ENCODE measurements at places on chromosomes 3 and 15. TPM values are rescaled to one million over a fixed set of nuclear protein-coding genes. Genes with fewer than 3 reads are reported as not detected.

TRH gene
- total RNA-seq, result not detected

DNA sequence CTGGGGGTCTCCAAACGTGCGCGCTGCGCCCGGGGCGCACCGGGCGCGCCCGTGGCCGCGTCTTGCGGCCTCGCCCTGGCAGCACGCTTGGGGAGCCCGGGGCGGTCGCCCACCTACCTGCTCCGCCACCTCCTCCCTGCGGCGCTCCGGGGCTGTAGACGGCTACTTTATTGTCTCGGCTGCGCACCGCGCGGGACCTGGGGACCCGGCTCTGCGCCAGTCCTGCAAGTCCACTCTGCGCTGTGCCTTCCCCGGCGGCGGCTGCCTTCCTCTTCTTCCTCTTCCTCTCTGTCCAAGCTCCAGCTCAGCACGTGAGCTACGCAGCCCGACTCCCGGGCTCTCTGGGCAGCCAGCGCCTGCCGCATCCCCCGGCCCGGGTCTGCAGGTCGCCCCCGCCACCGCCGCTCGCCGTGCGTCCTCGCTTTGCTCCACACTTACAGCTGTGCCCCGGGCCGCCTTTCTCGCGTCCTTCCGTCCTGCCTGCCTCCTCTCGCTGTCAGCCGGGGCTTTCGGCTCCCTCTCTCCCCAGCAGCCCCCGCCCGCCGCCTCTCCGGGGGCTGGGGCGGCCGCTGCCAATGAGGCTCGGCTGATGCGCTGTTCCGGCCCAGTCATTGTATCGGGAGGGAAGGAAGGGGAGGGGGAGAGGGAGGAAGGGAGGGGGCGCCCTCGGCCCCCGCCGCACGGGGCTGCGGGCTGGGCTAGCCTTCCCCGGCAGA, 156.4 kb upstream of the FRMD4B start:
- no peak overlapping the region for H3K27ac ChIP-seq
- H3K36me3 ChIP-seq, result no peaks in the 10 kb centered on the region
- peaks cover 5% of the 10 kb centered on the region for H3K4me1 ChIP-seq
- H3K27me3 ChIP-seq, result peaks cover 28% of the 10 kb centered on the region
- DNase-seq, result no peak

DNA sequence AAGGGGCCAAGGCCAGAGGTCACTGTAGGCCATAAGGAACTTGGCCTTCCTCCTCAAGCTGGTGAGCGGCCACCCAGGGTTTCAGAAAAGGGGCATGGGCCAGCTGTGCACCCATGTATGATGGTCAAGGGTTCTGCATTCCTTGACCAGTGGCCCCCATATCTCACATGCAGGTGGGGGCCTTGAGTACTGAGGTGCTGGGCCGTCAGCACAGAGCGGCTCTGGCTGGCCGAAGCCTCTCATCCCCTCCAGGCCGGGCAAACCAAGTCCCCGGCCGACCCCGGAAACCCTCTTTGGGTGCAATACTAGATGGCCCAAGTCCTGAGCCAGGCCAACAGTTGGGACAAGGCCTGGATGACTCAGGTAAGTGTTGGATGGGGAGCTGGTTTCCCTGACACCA, 9.5 kb downstream of the ALG3 start:
- no peak overlapping the region for H3K27ac ChIP-seq
- no peak overlapping the region for H3K4me3 ChIP-seq
- peaks cover 15% of the 10 kb centered on the region for H3K36me3 ChIP-seq
- no peak for DNase-seq

GOLGA6L10 gene
- 0.71 TPM for total RNA-seq

DNA sequence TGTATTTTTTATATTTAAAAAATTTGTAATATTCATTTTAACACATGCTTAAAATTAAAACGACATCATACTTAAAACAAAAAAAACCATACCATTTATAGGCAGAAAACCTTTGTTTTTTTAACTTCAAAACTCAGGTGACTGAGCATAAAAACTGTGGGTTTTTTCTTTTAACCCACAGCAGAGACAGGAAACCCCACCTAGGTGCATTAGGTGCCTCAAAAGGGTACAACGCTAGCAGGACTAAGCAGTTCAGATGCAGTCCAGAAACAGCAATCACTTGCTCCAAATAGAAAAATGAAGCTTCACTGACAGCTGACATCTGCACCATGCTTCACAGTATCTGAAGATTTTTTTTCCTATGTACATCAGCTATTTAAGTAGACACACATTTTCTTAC, 52.3 kb downstream of the GLB1 start:
- no peak for DNase-seq
- H3K4me3 ChIP-seq, result no peak overlapping the region
- peaks cover 67% of the 10 kb centered on the region for H3K36me3 ChIP-seq
- H3K27me3 ChIP-seq, result no peaks in the 10 kb centered on the region
- no peak overlapping the region for H3K27ac ChIP-seq

P2RY13 gene
- total RNA-seq, result not detected

FAM174B gene
- 3.7 TPM for total RNA-seq

DNA sequence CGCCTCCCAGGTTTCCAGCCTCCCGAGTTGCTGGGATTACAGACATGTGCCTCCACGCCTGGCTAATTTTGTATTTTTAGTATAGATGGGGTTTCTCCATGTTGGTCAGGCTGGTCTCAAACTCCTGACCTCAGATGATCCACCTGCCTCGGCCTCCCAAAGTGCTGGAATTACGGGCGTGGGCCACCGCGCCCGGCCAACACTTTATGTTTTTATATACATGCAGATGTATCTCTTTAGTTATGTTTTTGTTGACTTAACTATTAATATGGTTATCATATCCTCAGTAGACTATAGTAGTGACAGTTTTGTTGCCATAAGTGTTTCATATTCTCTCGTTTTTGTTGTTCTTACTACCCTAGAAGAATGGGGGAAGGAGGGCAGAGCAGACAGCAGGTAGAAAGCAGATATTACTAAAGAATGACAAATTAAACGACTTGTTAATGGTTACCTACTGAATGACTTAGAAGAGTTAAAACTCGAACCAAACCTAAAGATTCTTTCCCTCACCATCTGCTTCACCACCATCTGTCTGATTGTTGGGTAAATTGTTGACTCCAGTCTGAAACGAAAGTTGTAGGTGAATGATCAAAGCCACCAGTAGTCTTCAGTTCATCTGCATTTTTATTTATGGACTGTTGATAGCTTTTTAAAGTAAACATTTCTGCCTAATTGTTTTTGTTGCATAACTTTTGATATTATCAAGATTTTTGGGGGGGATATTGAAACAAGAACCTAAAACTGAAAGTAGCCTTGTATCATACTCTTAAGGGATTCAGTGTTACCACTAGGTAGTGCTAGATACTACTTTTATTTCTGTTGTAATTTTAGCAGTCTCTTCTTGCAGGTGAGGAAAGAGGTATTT, 89.3 kb downstream of the RASA2 start:
- peaks cover 8% of the 10 kb centered on the region for H3K4me1 ChIP-seq
- peaks cover 54% of the 10 kb centered on the region for H3K36me3 ChIP-seq
- no peaks in the 10 kb centered on the region for H3K27me3 ChIP-seq
- H3K27ac ChIP-seq, result peak overlapping the region; percentile 66
- H3K4me3 ChIP-seq, result no peak overlapping the region

RAB6B gene
- 7.6 TPM for total RNA-seq

GRCh38 chr3:179036626-179037300, 34.8 kb downstream of the ZMAT3 start:
- peaks cover 22% of the 10 kb centered on the region for H3K36me3 ChIP-seq
- H3K4me1 ChIP-seq, result peaks cover 2% of the 10 kb centered on the region
- no peaks in the 10 kb centered on the region for H3K27me3 ChIP-seq
- no peak for DNase-seq

SPATA12 gene
- not detected for total RNA-seq

- no peak overlapping the region for H3K4me3 ChIP-seq
- no peaks in the 10 kb centered on the region for H3K4me1 ChIP-seq
Measured at GRCh38 chr3:191435981-191436380, 25.0 kb upstream of the PYDC2 start.

DNA sequence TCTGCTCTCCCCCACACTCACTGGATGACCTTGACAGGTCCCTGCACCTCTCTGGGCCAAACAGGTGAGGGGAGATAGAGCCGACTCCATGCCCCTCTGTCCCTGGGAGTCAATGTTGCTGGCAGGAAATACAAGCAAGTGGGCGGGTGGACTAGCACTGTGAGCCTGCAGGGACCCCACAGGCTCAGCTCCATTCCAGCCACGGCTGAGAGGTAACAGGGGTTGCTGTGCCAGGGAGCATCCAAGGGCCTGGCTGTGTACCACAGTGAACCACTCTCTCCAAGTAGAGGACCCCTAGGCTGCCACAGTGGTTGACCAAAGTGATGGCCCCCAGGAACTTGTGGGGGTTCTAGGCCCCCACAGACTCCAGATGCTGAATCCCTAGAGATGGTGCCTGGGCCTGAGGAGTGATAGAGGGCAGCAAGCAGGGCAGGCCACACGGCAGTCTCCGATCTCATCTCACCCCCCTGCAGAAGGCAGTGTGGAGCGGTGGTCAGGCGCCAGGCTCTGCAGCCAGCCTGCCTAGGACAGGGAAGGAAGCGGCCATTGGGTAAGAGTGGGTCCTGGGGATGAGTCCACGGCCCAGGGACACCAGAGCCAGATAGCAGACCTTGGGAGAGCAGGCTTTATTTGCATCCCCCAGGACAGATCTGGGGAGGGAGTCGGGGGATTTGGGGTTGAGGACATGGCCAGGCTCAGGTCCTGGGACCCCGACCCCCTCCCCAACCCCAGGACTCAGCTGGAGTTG, 3.2 kb downstream of the TNNC1 start:
- H3K4me1 ChIP-seq, result peaks cover 16% of the 10 kb centered on the region
- no peak for DNase-seq
- no peaks in the 10 kb centered on the region for H3K36me3 ChIP-seq
- no peak overlapping the region for H3K4me3 ChIP-seq
- H3K27ac ChIP-seq, result no peak overlapping the region
- no peaks in the 10 kb centered on the region for H3K27me3 ChIP-seq

GNAT1 gene
- not detected for total RNA-seq

PLCB2 gene
- total RNA-seq, result 96.3 TPM

- H3K27ac ChIP-seq, result no peak overlapping the region
- H3K4me3 ChIP-seq, result no peak overlapping the region
- no peak for DNase-seq
- H3K4me1 ChIP-seq, result no peaks in the 10 kb centered on the region
- H3K36me3 ChIP-seq, result no peaks in the 10 kb centered on the region
Measured at GRCh38 chr3:146921693-146922092, 316.5 kb upstream of the PLSCR5 start.

DNA sequence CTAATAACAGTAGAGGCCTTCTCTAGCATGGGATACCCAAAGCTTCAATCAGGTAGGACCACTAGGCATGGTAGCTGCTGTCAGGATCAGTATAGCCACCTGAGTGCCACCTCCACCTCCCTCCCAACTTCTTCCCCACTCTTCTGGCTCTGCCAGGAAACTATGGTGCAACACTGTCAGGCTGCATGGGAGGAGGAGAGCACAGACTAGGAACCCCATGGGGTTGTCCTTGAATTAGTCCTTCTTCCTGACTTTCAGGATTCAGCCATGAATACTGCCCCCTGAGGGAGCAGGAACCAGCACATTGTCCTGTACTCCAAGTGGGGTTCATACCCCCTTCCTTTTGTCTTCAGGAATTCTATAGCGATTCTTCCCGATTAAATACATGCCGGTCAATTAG, 340.8 kb upstream of the ONECUT1 start:
- H3K27ac ChIP-seq, result no peak overlapping the region
- H3K27me3 ChIP-seq, result no peaks in the 10 kb centered on the region
- no peak for DNase-seq
- no peak overlapping the region for H3K4me3 ChIP-seq
- H3K36me3 ChIP-seq, result no peaks in the 10 kb centered on the region

DNA sequence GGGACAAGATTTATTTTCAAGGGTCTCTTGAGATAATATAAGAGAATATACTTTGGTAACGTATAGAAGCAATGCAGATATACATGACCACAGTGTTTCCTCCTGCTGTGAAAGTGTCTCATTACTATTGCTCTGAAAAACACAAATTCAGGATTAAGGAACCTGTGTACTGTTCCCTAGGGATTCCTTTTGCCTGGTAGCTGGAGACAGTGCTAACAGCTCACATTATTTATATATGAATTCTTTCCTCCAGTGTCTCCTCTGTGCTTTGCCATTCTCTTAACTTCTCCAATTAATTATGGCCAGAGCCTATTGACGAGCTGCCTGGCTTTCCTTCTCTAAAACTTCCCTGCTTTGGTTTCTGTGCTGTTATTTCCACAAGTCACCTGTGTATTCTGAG, 235.4 kb downstream of the OTOL1 start:
- H3K36me3 ChIP-seq, result no peaks in the 10 kb centered on the region
- DNase-seq, result no peak
- H3K4me3 ChIP-seq, result no peak overlapping the region
- no peak overlapping the region for H3K27ac ChIP-seq

KLHL6 gene
- 29.7 TPM for total RNA-seq

DNA sequence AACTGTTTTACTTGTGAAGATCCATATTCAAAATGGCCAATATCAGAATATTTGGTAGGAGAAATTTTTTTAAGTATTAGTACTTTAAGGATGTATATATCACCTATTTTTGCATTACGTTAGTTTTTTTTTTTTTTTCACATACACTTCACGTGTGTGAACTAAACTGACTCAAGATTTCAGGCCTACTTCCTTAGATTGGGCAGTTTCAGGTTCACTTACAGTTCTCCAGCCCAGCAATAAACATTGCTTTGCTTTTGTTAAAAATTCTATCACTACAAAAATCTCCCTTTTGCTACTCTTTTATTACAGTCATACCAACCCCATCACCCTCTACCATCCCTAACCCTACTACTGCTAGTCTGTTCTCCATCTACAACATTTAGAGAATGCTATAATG, 183.6 kb downstream of the KCNH8 start:
- no peaks in the 10 kb centered on the region for H3K4me1 ChIP-seq
- H3K27me3 ChIP-seq, result no peaks in the 10 kb centered on the region
- H3K36me3 ChIP-seq, result no peaks in the 10 kb centered on the region
- no peak for DNase-seq

- H3K27me3 ChIP-seq, result peaks cover 13% of the 10 kb centered on the region
- H3K4me1 ChIP-seq, result peaks cover 4% of the 10 kb centered on the region
- no peak overlapping the region for H3K4me3 ChIP-seq
- no peak for DNase-seq
Measured at GRCh38 chr15:57677204-57677603, 29.3 kb upstream of the POLR2M start.

CSK gene
- 261 TPM for total RNA-seq

DNA sequence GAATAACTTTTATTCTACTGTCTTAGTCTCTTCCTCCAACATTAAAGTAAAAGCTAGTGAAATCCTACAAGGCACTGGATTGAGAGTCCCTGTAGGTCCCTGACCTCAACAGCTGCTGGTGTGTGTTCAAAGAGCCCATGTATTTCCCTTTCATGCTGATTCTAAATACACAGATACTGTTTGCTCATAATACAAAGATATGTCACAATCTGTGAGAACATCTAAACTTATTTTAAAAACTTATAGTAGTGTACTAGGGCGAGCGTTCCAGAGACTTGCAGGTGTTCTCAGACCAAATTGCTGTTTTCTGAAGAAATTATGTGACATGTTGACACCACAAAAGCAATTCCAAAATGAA, 145.9 kb upstream of the LIPC start:
- H3K27ac ChIP-seq, result no peak overlapping the region
- H3K27me3 ChIP-seq, result peaks cover 2% of the 10 kb centered on the region
- peaks cover 10% of the 10 kb centered on the region for H3K4me1 ChIP-seq
- no peak for DNase-seq
- no peaks in the 10 kb centered on the region for H3K36me3 ChIP-seq
- H3K4me3 ChIP-seq, result no peak overlapping the region

- DNase-seq, result no peak
- H3K4me3 ChIP-seq, result no peak overlapping the region
- H3K36me3 ChIP-seq, result no peaks in the 10 kb centered on the region
- peaks cover 33% of the 10 kb centered on the region for H3K4me1 ChIP-seq
Measured at GRCh38 chr3:13427662-13428603, 7.8 kb upstream of the NUP210 start.

- DNase-seq, result no peak
- H3K27ac ChIP-seq, result no peak overlapping the region
- H3K27me3 ChIP-seq, result no peaks in the 10 kb centered on the region
- no peak overlapping the region for H3K4me3 ChIP-seq
- H3K36me3 ChIP-seq, result no peaks in the 10 kb centered on the region
- no peaks in the 10 kb centered on the region for H3K4me1 ChIP-seq
Measured at GRCh38 chr3:80655216-80655615, 887.4 kb upstream of the ROBO1 start.

ZNF860 gene
- total RNA-seq, result 1.8 TPM
